ENCODE measurements at places on chromosomes 1 and 21.

- no peak for DNase-seq
Observed at GRCh38 chr1:222123111-222123510, 381.2 kb upstream of the DUSP10 start.

- DNase-seq, result no peak
Observed at GRCh38 chr1:4616831-4617465, 37.5 kb upstream of the AJAP1 start.

- DNase-seq, result no peak
Observed at GRCh38 chr1:96355521-96355920, 366.1 kb upstream of the PTBP2 start.

DNA sequence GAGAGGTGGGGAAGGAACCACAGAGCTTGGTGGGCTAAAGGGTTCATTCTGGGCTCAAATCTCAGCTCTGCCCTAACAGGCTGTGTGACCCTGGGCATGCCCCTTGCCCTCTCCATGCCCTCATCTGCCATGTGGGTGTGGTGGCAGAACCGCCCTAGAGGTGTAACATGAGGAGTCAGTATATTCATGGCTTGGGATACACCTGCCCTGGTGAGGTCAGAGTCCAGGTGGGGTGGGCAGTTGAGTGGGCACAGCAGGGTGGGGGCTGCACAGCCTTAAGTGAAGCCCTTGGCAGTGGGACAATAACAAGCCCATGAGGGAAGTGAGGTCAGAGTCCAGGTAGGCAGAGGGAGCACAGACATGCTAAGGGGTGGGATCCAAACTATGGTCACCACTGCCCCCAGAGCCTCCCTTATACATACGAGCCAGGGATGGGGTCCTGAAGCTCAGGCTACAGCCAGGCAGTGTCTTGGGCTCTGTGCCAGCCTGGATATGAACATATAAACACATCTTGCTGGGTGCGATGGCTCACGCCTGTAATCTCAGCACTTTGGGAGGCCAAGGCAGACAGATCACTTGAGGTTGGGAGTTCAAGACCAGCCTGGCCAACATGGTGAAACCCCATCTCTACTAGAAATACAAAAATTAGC is 59.0 kb upstream of the EFHD2 start:
- DNase-seq, result no peak

DNA sequence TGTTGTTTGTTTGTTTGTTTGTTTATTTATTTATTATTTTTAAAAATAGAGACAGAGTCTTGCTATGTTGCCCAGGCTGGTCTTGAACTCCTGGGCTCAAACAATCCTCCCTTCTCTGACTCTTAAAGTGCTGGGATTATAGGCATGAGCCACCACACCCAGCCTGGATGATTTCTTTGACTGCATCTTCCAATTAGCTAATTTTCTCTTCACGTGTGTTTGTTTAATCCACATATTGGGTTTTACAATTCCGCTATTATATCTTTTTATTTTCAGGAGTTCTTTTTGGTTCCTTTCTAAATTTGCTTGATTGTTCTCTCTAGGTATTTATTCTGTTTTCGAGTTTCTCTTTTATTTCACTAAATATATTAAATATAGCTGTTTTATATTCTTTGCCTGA is 19.8 kb downstream of the SH3BGR start:
- no peak for DNase-seq

- DNase-seq, result no peak
Observed at GRCh38 chr21:42744520-42745445, 91.4 kb downstream of the PDE9A start.

GRCh38 chr1:154325583-154326545 is 539 bp downstream of the ATP8B2 start:
- DNase-seq, result peak; percentile 86

- no peak for DNase-seq
Observed at GRCh38 chr21:39094087-39094780, 89.0 kb downstream of the PSMG1 start.

GRCh38 chr1:172671591-172671990 is 12.7 kb downstream of the FASLG start:
- DNase-seq, result no peak

GRCh38 chr1:72432645-72433267 is 150.4 kb upstream of the NEGR1 start:
- DNase-seq, result no peak

DNA sequence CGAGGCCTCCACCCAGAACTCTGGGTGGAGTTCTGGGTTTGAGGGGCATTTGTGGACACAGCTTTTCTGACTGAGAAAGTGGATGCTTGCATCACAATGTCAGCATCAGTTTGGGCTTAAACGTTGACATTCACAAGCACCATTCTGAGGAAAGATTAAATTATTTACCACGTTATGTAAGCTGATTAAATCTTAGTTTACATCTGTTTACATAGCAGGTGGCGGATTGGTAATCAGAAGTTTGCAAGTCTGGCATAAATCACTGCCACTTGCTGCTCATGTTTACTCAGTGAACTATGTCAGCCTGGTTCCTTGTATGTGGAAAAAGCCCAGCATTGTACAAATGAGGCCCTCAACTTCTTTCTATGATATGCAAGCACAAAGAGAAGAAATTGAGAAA is 310.1 kb downstream of the PAPPA2 start:
- DNase-seq, result no peak

DNA sequence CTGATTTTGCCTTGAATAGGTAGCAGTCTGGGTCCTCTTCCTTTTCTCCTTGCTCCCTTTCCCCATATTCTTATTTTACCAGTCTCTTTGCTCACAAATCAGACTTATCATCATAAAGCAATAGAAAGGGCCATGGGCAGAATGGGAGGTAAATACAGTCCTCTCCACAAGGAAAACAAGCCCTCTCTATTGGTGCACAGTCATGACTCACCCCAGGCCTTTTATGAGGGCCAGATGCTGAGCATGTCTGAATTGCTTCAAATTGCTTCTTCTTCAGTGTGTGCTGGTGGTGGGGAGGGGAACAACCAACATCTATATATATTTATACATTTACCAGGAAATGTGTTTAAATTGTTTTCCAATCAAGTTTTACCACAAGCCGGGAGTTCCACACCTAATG is 75.2 kb downstream of the GFI1 start:
- peak; percentile 53 for DNase-seq

DNA sequence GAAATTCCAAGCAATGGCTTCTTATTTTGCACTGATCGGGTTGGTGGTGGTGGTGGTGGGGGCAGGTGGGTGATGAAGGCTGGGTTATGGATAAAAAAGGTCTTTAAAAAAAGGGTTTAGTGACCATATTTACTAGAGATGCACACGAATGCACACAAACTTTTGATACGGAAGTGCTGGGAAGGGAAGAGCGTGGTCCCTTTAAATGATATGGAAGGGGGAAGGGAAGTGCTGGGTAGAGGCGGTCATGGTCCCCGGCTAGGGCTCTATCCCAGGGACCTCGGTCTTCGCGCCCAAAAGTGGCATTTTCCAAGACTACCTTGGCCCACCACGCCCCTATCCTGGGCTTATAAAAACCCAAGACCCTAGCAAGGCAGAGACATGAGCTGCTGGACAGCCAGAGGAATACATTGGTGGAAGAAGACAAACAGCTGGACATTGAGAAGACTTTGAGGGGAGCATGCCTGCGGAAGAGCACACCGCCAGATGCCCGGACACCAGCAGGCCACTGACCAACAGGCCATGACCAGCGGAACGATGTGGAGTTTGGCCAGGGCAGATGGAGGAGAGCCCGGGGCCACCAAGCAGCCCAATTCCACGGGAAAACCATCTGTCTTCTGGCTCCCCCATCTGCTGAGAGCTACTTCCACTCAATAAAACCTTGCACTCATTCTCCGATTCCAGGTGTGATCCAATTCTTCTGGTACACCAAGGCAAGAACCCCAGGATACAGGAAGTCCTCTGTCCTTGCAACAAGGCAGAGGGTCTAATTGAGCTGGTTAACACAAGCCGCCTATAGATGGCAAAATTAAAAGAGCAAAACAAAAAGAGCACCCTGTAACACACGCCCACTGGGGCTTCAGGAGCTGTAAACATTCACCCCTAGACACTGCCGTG is 1720.2 kb downstream of the MRPL39 start:
- no peak for DNase-seq

DNA sequence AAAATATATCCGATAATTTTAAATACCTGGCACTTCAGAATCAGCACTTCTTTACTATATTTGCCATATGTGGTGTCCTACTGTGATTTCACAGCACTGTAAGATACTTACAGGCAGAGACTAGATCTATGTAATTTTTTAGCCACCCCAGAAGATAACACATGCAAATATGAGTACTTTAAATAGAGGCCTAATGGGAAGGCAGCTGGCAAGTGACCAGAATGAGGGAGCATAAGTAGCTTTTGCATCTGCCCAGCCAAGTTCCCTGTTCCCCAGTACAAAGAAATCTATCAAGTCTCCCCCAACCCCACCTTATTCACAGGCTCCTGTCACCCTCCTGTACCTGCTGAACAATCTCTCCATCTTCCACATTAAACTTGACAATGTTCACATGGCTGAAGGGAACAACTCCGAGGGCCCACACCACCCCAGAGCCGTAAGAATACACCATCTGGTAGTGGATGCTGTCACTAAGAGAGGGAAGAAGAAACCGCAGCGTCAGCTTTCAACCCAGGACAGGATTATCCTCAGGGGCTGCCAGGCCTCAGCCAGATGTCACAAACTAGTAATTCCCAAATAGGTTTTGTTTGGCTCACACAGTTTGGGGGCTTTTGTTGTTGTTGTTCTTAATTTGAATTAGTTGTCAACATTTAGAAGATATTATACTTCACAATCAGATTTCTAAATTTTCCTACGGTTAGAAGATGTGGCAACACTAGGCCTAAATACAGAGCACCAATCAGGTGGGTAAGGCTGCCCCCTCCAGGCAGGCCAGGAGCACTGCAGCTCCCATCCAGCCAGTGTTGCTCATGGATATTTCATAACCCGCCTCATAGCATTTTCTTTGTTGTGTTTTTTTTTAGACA is 10.4 kb downstream of the EMC1 start:
- peak; percentile 64 for DNase-seq
